ENCODE measurements at places on chromosomes 12 and 14. TPM values are rescaled to one million over a fixed set of nuclear protein-coding genes. Genes with fewer than 3 reads are reported as not detected.

Gene EIF2S3B
- total RNA-seq = 1.4 TPM

Gene ADCY4
- 28.8 TPM for total RNA-seq

DNA sequence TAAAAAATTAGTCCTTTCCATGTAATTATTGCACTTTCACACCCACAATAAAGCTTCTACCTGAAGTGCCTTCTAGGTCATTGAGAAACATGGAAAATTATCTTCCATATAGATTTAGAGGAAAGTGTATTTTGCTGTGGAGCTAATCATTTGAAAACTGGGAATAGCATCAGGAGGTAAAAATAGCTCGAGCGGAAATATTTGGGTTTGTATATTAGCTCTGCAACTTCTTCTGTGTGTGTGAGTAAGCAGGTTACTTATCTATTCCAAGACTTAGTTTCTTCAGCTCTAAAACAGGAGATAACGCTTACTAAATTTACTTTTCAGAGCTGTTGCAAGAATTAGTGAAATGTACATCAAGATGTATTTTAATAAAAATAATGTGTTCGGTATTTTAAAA lies 95.0 kb upstream of the MON2 start:
- no peaks in the 10 kb centered on the region for H3K27me3 ChIP-seq
- no peaks in the 10 kb centered on the region for H3K36me3 ChIP-seq
- peaks cover 28% of the 10 kb centered on the region for H3K4me1 ChIP-seq
- no peak overlapping the region for H3K4me3 ChIP-seq
- DNase-seq = no peak

- no peaks in the 10 kb centered on the region for H3K36me3 ChIP-seq
- peak overlapping the region; percentile 61 for H3K4me3 ChIP-seq
- H3K4me1 ChIP-seq = peaks cover 13% of the 10 kb centered on the region
- DNase-seq = peak; percentile 41
Measured at GRCh38 chr14:73245480-73246325, 8.4 kb downstream of the PAPLN start.

DNA sequence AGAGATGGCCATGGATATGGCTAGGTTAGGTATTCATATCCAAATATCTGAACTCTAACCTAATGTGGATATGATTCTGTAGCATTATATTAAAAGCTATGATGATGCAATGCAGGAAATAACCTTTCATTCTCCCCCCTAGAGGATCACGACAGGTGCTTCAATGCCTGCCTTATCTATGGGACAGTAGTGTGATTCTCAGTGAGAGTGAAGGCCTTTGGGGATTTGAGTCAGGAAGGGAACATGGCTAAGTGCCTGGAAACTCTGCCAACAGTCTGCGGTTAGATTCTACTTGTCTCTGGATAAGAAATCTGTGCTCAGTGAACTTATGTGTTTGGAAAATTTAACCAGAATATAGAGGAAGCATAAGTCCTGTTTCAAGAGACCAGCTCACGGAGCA lies 81.8 kb downstream of the SLC38A1 start:
- peaks cover 13% of the 10 kb centered on the region for H3K4me1 ChIP-seq
- DNase-seq = peak; percentile 52
- H3K27me3 ChIP-seq = no peaks in the 10 kb centered on the region
- no peaks in the 10 kb centered on the region for H3K36me3 ChIP-seq
- H3K4me3 ChIP-seq = no peak overlapping the region

- H3K4me3 ChIP-seq = no peak overlapping the region
- no peaks in the 10 kb centered on the region for H3K36me3 ChIP-seq
- H3K4me1 ChIP-seq = no peaks in the 10 kb centered on the region
- no peak for DNase-seq
Measured at GRCh38 chr14:26594756-26595545, 2.9 kb downstream of the NOVA1 start.

DNA sequence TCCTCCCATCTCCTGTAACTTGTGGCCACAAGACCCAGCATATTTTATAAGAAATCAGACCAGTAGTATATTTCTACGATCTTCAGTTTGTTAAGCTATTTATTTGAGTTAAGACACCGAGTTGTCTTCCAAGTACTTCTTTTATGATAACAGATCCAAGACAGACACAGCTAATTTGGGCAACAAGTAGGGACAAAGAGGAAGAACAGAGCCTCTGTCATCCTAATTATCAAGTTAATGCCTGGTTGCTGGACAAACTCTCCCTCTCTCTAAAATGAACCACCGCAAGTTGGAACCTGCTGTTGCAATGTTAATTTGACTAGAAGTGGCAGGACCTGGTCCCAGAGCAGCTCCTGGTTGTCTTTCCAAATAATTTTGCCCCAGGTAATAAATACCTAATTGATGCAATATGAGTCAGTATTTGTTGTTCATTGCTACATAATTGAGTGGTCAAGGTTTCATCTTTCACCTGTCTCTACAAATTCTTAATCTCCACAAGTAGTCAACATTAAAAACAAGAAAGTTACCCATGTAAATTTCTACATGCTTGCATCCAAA lies 323.7 kb downstream of the PAWR start:
- H3K36me3 ChIP-seq = no peaks in the 10 kb centered on the region
- no peaks in the 10 kb centered on the region for H3K27me3 ChIP-seq
- H3K27ac ChIP-seq = no peak overlapping the region
- no peaks in the 10 kb centered on the region for H3K4me1 ChIP-seq

DNA sequence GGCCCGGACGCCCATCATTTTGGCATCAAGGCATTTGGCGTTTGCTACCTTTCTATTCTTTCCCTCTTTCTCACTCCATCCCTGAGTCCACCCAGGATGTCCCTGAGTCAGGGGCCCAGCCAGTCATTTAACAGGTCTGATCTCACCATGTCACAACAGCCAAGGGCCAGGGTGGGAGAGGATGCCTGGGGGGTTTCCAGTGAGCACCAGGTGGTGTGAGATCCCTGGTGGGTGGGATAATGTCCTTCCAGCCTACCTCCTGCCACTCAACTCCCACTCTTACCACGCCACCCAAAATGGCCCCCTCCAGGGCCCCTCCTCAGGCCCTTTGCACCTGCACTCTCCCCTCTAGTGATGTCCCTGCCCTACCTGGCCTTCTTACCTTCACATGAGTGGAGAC lies 310.8 kb downstream of the BCL11B start:
- H3K36me3 ChIP-seq = no peaks in the 10 kb centered on the region
- no peak for DNase-seq
- no peak overlapping the region for H3K27ac ChIP-seq

- peaks cover 22% of the 10 kb centered on the region for H3K36me3 ChIP-seq
- DNase-seq = no peak
- H3K27me3 ChIP-seq = no peaks in the 10 kb centered on the region
- H3K27ac ChIP-seq = no peak overlapping the region
- no peaks in the 10 kb centered on the region for H3K4me1 ChIP-seq
Measured at GRCh38 chr12:14514946-14515345, 52.7 kb downstream of the PLBD1 start.

GRCh38 chr14:77208291-77208978 lies 26.8 kb downstream of the TMEM63C start:
- DNase-seq = peak; percentile 76
- H3K4me1 ChIP-seq = no peaks in the 10 kb centered on the region
- H3K4me3 ChIP-seq = no peak overlapping the region
- no peaks in the 10 kb centered on the region for H3K36me3 ChIP-seq

- H3K4me1 ChIP-seq = no peaks in the 10 kb centered on the region
- H3K36me3 ChIP-seq = no peaks in the 10 kb centered on the region
- H3K4me3 ChIP-seq = no peak overlapping the region
- no peak overlapping the region for H3K27ac ChIP-seq
- H3K27me3 ChIP-seq = no peaks in the 10 kb centered on the region
Measured at GRCh38 chr14:104031384-104031783, 54.1 kb upstream of the ASPG start.

- peak overlapping the region; percentile 98 for H3K27ac ChIP-seq
- H3K36me3 ChIP-seq = no peaks in the 10 kb centered on the region
- H3K4me3 ChIP-seq = peak overlapping the region; percentile 39
- no peaks in the 10 kb centered on the region for H3K27me3 ChIP-seq
- peak; percentile 42 for DNase-seq
Measured at GRCh38 chr12:108852674-108853309, 4.6 kb downstream of the SSH1 start.

DNA sequence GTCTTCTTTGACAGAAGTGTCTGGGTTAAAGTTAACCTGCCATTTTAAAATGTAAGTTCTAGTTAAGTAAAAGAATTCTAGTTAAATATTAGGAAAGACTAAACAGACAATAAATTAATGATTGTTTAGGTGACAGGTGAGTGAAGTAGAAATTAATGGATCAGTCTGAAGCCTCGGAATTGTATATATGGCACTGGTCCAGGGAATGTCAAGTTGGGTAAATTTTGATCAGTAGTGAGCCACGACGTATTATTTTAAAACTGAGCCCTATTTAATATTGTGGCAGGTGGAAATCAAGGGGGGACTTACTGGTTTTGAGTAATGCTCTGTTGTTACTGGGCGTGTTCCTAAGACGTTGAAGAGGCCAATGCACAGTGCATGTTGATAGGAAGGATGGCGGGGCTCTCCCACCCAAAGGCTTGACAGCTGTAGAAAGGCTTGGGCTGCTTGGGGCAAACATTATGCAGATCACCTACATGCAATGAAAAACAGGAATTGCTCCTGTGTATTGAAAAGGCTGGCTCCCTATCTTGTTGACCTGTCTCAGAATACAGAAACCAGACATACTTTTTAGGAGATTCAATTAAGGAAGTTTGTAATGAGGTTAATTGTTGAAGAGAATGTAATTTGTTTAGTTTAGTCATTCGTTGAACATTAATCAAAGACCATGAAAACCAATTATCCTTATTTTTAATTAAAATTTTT lies 5.9 kb upstream of the PPFIBP1 start:
- H3K36me3 ChIP-seq = no peaks in the 10 kb centered on the region
- no peak overlapping the region for H3K27ac ChIP-seq
- peaks cover 23% of the 10 kb centered on the region for H3K4me1 ChIP-seq
- H3K4me3 ChIP-seq = no peak overlapping the region
- no peaks in the 10 kb centered on the region for H3K27me3 ChIP-seq

- H3K36me3 ChIP-seq = no peaks in the 10 kb centered on the region
- no peak overlapping the region for H3K4me3 ChIP-seq
- H3K4me1 ChIP-seq = no peaks in the 10 kb centered on the region
- DNase-seq = no peak
Measured at GRCh38 chr12:43602738-43603137, 50.7 kb upstream of the ADAMTS20 start.

DNA sequence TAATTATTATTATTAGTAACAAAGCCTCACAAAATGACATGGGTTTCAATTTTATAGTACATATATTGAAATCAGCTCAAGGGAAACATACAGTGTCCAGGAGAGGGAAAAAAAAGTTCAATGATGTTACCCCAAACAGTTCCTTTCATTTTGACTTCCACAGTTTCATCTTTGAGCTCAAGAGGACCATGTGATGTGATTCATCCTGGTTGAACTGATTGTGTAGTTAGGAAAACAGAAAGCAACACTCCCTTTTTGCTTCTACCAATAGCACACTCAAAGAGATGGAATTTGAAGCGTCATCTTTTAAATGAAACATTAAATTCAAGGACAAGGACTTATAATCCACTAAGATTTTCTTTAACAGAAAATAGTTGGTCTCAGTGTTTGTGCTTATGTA lies 461.0 kb downstream of the FOXG1 start:
- H3K4me3 ChIP-seq = no peak overlapping the region
- H3K27me3 ChIP-seq = no peaks in the 10 kb centered on the region
- no peaks in the 10 kb centered on the region for H3K36me3 ChIP-seq
- no peak for DNase-seq

GRCh38 chr12:12273291-12273957 lies 6.6 kb upstream of the LRP6 start:
- H3K4me3 ChIP-seq = no peak overlapping the region
- H3K27ac ChIP-seq = no peak overlapping the region
- H3K36me3 ChIP-seq = no peaks in the 10 kb centered on the region
- H3K4me1 ChIP-seq = no peaks in the 10 kb centered on the region
- H3K27me3 ChIP-seq = no peaks in the 10 kb centered on the region

GRCh38 chr14:103500148-103500990 lies 22.3 kb downstream of the CKB start:
- DNase-seq = peak; percentile 87
- H3K27ac ChIP-seq = no peak overlapping the region
- peaks cover 77% of the 10 kb centered on the region for H3K36me3 ChIP-seq
- no peaks in the 10 kb centered on the region for H3K27me3 ChIP-seq
- peaks cover 12% of the 10 kb centered on the region for H3K4me1 ChIP-seq
- H3K4me3 ChIP-seq = no peak overlapping the region

DNA sequence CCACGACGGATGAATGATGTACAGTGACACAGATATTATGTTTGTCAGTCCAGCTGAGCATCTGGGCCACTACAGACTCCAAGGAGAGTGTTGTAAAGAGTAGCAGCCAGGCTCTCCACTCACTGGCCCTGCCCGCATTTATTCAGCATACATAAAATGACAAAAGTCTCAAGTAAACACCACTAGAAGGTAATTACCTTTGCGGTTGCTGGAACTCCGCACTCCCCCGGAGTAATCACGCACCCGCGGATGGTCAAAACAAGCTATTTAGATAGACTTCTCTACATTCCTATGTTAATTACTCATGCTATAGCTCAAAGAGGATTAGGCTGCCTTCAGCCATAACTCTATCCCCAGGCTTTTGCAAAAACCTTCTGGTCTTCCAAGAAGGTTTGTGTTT lies 18.8 kb upstream of the STRAP start:
- no peak overlapping the region for H3K27ac ChIP-seq
- no peak for DNase-seq
- H3K36me3 ChIP-seq = no peaks in the 10 kb centered on the region
- H3K27me3 ChIP-seq = peaks cover 13% of the 10 kb centered on the region
- no peak overlapping the region for H3K4me3 ChIP-seq

DNA sequence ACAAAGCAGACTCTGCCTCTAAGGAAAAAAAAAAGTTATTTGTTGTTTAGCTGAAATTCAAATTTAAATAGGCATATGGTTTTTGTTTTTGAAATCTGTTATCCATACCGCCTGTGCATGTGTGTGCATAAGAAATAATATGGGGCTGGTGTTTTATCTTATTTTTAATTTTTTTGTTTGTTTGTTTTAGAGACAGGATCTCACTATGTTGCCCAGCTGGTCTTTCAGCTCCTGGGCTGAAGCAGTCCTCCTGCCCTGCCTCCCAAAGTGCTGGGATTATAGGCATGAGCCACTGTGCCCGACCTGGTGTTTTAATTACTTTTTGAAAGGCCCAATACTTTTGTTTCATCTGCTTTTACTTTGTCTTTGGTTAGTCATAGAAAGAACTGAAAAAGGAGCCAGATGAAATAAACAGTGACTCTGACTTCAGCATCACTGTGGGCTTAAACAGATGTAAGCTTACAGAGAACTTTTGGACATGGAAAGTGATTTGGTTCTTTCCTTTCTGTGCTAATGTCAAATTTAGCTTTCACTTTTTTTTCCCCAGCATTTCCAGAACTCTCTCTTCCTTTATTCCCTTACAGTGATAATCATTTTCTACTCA lies 37.2 kb downstream of the SUPT16H start:
- no peak for DNase-seq
- H3K27ac ChIP-seq = no peak overlapping the region
- H3K27me3 ChIP-seq = no peaks in the 10 kb centered on the region

GRCh38 chr12:23133471-23133870 lies 508.5 kb downstream of the ETNK1 start:
- no peak overlapping the region for H3K4me3 ChIP-seq
- no peaks in the 10 kb centered on the region for H3K4me1 ChIP-seq
- H3K27me3 ChIP-seq = no peaks in the 10 kb centered on the region
- no peaks in the 10 kb centered on the region for H3K36me3 ChIP-seq

- peak overlapping the region; percentile 30 for H3K4me3 ChIP-seq
- H3K36me3 ChIP-seq = no peaks in the 10 kb centered on the region
- DNase-seq = no peak
- H3K4me1 ChIP-seq = no peaks in the 10 kb centered on the region
- H3K27me3 ChIP-seq = no peaks in the 10 kb centered on the region
Measured at GRCh38 chr12:19036673-19037357, 92.7 kb upstream of the PLEKHA5 start.

GRCh38 chr14:54377501-54377900 lies 19.3 kb upstream of the CDKN3 start:
- no peaks in the 10 kb centered on the region for H3K4me1 ChIP-seq
- H3K27me3 ChIP-seq = no peaks in the 10 kb centered on the region
- H3K36me3 ChIP-seq = no peaks in the 10 kb centered on the region
- H3K4me3 ChIP-seq = no peak overlapping the region
